Stimulated activated CD4-positive, alpha-beta T cell treated with anti-CD3 and anti-CD28 coated beads, Interleukin-1b, Interleukin-23, amount 100 ng/mL, for 1 hour (primary cell): ENCODE measurements at places on chromosomes 11 and 22.

GRCh38 chr22:19765477-19766239 is 5.1 kb downstream of the TBX1 start:
- no peak for DNase-seq

DNA sequence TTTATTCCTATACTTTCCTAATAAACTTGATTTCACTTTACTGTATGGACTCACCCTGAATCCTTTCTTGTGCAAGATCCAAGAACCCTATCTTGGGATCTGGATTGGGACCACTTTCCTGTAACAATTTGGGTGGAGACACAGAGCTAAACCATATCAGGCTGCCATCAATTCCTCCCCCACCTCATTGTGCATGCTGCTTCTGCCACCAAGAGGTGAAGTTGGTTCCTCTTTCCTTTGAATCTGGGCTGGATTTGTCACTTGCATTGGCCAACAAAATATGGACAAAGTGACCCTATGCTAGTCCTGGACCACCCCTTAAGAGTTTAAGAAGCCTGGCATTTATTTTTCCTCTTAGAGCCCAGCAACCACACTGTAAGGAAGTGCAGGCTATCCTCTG is 39.4 kb upstream of the CEP295 start:
- DNase-seq, result no peak

DNA sequence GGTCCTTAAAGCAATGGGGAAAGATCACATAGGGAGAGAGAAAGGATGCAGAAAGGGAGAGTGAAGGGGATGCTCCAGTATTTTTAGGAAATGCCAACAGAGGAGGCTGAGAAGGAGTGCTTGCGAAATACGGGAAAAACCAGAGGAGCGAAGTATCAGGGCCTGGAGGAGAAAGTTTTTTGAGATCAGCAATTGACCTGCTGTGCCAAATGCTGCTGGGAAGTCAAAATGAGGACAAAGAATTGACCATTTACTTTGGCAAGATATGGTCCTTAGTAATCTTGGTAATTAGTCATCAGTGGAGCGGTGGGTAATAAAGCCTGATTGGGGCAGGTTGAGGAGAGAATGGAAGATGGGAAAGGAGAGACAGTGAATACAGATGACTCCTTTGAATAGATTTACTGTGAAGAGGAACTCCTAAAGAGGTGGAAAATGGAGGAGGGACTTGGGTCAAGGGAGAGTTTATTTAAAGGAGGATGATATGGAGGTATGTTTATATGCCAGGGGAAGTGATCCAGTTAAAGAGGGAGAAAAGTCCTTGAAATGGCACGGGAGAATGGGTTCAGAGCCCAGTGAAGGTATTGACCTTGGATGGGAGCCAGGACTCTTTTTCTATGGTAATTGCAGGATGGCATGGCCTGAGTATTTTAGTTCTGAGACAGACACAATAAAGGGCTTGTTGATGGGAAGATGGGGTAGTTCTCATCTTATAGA is 111.5 kb downstream of the PKNOX2 start:
- no peak for DNase-seq

- no peak for DNase-seq
These were observed 73.0 kb downstream of the RSF1 start for GRCh38 chr11:77747381-77747969.

- DNase-seq, result no peak
These were observed 567.9 kb upstream of the ARHGAP42 start for GRCh38 chr11:100119176-100119575.
